ENCODE measurements at places on chromosomes 7 and 10. TPM values are rescaled to one million over a fixed set of nuclear protein-coding genes. Genes with fewer than 3 reads are reported as not detected.

Gene LRRTM3
- total RNA-seq = 0.06 TPM

Gene MMD2
- not detected for total RNA-seq

- no peak for DNase-seq
Measured at GRCh38 chr7:80977751-80978150, 58.9 kb upstream of the SEMA3C start.

DNA sequence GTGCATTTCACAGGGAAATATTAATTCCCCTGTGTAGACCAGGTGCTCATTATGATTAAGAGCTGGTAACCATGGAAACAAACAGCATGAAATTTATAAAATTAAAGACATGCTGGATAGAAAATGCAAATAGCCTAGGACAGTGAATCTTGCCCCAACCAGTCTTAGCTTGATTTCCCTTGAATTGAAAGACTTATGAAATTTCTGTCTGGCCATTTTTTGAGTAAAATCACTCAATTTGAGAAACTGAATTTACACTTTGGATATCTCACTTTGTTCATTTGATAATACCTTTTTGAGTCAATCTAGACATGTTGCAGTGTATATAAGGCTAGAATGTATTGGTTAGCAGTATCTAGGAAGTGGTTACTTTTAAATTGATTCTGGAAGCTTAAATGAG is 4.4 kb upstream of the SMIM30 start:
- no peak for DNase-seq

DNA sequence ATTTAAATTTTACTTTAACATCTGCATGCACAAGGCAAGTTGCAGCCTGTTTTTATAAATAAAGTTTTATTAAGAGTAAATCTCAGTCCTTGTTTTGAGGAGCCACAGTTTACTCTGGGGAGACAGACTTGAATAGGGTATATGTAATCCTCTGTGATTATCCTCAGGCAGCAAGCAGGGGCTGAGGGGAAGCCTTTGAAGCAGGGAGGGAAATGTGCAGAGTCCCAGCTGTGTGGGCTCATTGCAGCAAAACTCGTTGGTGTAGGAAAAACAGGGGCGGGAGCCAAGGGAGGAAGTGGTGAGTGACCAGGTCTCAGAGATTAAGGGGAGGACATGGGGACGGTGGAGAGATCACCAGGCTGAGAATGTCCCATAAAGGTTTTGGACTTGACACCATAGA is 34.3 kb upstream of the SMC3 start:
- DNase-seq = no peak

DNA sequence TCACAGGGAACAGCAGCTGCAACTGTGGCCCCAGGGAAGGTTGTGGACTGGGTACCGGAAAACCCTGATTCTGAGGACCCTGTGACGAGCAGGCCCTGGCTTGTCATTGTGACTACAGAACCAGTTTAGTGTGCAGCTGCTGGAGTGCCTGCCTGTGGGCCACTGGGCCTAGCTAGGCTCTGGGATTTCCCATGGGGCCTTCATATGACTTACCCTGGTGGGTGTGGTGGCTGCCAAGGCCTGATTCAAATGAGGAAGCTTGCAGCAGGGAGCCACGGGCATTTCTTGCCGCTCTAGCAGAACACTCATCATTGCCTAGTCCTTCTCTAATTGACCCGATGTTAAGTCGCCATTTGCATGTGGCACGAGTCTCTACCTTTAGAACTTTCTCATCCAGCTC is 14.7 kb upstream of the CAMK2G start:
- no peak for DNase-seq

- DNase-seq = no peak
Measured at GRCh38 chr10:51619365-51619764, 80.0 kb downstream of the CSTF2T start.

GRCh38 chr10:52986125-52986524 is 213.5 kb upstream of the MBL2 start:
- DNase-seq = no peak
